ENCODE measurements at places on chromosomes 5 and 9.

- DNase-seq = no peak
These were observed 45.2 kb upstream of the ALDH1B1 start for GRCh38 chr9:38347271-38347671.

- no peak for DNase-seq
These were observed 3.9 kb downstream of the MEGF9 start for GRCh38 chr9:120710110-120710981.

DNA sequence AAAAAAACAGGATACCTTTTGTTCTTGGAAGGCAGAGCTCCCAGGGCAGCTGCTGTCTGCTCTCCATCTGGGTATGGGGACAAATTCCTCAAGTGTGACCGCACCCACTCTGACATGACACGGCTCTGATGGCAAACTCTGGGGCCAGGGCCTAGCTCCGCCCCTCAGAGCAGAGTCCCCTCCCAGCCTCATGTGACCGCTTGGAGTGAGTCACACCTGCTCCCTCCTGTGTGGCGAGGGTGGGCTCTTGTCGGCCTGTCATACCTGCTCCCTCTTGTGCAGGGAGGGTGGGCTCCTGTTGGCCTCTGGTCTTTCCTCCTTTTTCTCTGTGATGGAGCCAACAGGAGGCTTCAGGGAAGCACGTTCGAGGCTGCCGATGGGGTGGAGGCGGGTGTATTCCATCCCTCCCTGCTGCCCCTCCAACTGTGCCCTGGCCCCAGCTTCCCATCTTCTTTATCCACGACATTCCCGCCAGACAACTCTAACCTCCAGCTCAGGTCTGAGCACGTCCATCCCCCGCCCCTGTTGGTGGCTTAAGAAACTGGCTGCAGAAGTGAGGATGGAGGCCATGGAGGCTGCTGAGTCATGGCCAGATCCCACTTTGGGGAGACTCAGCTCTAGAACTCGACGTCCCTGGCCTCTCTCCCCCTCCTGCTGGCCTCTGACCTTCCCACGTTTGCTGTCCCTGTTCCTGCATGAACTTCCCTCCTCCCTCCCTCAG lies 65.3 kb downstream of the OLFM1 start:
- no peak for DNase-seq

GRCh38 chr9:121359351-121360294 lies 10.4 kb downstream of the STOM start:
- no peak for DNase-seq

GRCh38 chr9:129400971-129401622 lies 219.8 kb downstream of the C9orf50 start:
- no peak for DNase-seq

GRCh38 chr9:34578241-34579103 lies 11.1 kb downstream of the CNTFR start:
- DNase-seq = no peak

- no peak for DNase-seq
These were observed 346.7 kb downstream of the PLK2 start for GRCh38 chr5:58113172-58113571.

DNA sequence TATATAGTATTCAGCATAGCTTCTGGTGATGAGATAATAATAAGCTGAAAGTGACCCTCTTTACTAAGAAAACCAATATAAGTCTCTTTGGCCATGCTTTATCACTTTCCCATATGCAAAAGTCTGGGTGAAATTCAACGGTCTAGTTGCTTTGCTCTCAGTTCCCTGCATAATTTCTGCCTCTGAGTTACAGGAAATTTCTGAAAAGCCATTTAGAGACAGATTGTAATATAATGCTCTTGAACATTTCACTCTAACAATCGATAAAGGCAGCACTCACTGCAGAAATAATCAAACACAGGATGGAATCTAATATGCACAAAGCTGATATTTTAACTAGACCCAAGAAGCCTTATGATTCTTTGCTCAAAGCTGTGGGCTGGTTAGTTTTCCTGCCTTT lies 100.1 kb upstream of the LIFR start:
- DNase-seq = no peak

DNA sequence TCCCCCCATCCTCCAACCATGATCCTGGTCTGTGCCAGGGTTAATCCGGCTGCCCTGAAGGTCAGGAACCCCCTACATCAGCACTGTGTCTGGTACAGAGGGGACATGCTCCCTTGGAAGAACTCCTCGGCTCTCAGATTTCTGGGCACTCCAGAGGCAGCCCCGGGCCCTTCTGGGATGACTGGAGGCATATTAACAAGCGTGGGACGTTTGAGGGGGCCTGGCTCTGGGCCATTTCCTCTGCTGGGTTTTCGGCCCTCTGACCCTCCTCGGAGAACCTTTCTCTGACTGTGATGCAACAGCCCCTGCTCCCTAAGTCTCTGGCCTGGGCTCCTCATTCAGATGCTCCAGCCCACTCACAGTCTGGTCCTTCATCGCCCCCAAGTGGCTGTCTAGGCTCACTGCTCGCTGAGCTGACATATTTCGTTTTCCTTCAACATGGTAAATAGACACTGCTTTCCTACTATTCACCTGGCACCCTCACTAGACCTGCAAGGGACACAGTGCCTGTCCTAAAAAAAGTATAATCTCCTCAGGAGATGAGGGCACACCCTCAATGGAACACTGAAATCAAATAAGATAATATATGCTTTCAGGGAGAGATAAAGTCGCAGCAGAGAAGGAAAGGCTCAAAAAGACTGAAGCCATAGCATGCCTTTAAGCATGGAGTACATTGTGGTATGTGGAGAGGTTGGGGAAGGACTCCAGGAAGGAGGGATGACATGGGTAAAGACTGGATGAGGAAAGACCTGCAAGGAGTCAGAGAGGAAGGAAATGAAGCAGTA lies 404.7 kb upstream of the TRPC7 start:
- no peak for DNase-seq

GRCh38 chr5:141871870-141872269 lies 6.3 kb downstream of the PCDH1 start:
- DNase-seq = no peak

GRCh38 chr5:17276445-17276844 lies 59.0 kb downstream of the BASP1 start:
- DNase-seq = no peak

DNA sequence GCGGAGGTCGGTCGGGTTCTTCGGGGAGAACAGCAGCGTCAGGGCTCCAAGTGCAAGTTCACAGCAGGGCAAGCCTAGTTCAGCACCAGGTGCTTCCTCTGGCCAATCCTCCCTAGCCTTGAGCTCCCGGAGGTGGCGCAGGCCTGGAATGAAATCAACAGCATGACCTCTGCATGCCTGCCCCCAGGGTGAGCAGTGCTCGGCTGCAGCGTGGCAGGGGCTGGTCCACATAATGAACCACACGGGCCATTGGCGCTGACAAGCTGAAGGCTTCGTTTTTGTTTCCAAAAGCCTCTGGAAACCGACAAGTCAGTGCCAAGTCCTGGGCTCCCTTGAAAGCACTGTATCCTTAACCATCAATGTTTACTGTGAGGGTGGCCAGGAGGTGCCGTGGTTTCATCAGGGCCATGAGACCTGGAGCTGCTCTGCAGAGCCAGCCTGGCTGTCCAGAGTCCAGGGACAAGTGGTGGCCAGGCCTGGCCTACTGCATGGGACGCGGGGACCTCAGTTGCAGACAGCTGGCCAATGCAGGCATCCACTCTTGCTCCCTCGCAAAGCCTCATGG lies 2.1 kb upstream of the INPP5E start:
- DNase-seq = no peak

DNA sequence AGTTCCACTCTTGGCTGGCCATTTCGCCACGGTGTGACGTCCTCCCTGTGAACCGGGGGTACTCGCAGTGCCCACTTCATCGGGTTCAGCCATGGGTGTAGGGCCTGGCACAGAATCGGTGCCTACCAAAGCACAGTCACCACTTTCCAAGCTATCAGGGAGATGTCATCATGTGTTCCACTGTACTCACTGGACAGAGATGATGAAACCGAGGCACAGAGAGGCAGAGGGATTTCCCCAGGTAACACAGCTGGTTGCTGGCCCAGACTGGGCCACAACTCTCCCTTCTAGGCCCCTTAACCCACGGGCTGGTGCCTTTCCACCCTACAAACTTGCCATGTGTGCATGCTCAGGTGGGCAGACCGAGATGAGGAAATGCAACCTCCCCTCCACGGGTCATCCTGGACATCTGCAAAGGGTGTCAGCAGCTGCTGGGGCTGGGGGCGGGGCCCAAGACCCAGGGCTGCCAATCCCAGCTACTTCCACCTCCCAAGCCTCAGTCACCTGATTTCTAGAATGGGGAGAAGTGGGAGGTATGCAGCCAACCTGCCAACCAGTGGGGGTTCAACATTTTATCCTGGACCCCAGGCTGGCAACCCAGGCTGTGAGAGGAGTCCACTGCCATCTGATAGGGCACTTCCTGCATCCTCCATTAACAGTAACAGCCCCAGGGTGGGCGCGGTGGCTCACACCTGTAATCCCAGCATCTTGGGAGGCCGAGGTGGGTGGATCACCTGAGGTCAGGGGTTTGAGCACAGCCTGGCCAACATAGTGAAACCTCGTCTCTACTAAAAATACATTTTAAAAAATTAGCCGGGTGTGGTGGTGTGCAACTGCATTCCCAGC lies 893 bp upstream of the SH2D3C start:
- peak; percentile 60 for DNase-seq

DNA sequence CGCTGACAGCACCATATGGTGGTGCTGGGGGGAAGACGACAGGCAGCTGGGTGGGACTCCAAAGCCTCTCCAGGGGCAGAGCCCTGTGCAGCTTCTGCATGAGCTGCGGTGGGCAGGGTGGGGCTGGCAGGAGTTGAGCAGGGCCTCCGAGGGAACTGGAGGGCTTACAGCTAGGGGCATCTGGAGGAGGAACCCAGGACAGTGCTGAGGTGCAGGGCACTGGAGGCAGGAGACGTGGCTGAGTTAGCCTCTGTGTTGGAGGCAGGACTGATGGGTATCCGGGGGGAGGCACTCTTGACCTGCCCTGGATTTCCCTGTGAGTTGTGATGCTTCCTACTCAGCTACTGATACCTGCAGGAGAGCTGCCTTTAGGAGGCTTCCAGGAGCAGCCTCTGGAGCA lies 45.0 kb downstream of the TENT4A start:
- DNase-seq = no peak

DNA sequence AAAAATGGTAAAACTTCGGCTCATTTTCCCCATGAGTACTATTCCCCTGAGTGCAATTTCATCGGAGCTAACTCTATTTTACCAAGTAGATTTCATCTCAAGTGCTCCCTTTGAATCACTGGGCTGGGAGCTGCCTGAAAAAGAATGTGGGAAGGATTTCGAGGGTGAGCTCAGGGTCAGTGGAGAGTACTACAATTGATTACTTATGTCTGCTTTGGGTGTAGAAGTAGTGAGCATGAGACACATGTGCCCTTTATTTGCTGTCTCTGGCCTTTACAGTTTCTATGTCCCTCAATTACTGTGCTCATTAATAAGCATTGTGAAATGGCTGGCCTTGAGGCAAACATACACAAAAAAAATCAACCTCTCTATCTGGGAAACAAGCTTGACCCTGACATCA lies 172.7 kb upstream of the RFX3 start:
- no peak for DNase-seq

GRCh38 chr9:137753192-137753765 lies 124.3 kb upstream of the CACNA1B start:
- DNase-seq = no peak

- DNase-seq = peak; percentile 83
These were observed 18.3 kb upstream of the PHYHD1 start for GRCh38 chr9:128902351-128903078.

DNA sequence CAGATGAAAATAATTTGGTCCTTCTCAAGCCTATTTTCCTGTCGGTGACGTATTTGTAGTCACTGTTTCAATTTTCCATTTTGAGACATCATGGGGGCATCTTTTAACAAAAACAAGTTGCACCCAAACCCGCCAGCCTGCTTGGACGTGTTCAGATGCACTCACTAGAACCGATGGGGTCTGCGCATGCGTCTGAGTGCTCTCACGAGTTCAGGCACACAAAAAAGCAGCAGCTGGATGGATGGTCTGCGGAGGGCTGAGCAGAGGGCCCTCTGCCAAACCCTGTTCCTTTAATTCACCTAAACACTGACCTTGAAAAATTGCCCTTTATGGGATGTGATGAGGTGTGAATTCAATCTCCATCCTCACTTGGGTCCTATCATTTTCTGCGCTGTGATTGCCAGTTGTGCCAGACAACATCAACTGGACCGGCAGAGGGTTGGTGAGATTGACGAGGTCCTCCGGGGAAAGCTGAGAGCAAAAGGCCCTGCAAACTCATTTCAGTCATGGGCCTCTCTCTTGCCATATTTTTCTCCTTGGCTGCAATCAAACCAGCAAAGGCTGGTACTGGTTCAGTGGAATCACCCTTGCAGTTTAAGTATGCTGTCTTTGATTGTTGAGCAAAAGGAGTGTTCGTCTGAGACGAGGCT lies 251.9 kb downstream of the NFIB start:
- no peak for DNase-seq

DNA sequence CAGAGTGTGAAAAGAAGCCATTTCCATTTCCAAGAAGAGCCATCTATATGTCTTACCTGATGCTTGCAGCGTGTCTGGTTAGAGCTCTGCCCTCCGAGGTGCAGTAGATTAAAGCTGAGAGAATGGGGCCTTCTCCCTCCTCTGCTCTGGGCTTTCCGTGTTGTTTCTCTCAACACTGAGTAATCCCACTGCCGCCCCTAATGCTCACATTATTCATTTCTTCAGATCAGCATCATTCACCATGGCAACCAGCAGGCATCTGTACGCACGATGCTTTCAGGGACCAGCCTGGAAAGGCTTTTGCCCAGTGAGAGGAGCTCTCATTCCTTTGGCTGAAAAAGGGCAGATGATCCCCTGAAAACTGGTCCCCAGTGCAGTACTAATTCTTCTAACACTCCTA lies 79.6 kb downstream of the CYFIP2 start:
- DNase-seq = no peak

- no peak for DNase-seq
These were observed 24.4 kb downstream of the FAM163B start for GRCh38 chr9:133584559-133585476.

- DNase-seq = no peak
These were observed 33.4 kb upstream of the ARRDC3 start for GRCh38 chr5:91416491-91416890.

DNA sequence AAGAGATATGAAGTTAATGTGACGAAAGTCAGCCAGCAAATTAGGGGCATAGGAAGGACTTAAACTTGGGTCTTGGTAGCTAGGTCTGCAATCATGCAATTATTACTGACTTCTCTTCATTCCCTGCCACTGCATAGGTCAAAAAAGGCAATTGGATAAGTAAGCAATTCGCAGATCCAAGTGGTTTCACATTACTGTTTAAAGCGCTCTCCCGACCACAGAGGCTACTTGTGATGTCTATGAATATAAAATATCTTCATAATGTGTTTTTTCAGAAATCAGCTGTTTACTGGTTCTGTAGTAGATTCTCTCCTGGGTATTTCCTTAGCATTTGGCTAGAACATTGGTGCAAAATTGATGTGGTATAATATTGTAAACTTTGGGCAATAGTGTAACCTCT lies 174.7 kb upstream of the PTGER4 start:
- no peak for DNase-seq

- peak; percentile 72 for DNase-seq
These were observed 8.7 kb downstream of the CCL21 start for GRCh38 chr9:34701023-34701768.

DNA sequence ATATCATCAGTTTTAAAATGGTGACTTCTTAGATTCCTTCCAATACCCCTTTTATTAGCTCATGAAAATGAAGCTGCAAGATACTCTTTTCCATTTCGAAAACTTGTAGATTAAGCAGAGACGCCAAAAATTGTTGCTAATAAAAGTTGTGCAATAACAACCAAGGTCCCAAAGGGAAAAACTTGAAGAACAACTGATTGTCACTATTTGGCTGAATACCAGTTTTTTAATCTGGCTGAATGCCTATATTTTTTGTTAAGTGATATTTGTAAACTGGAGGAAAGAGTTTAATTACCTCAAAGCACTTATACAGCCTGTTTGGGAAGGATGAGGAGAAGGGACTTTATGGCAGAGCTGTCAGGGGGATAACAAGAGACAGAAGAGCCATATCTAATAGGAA lies 14.6 kb downstream of the C5orf58 start:
- no peak for DNase-seq
